ENCODE measurements at places on chromosomes 4 and X. TPM values are rescaled to one million over a fixed set of nuclear protein-coding genes. Genes with fewer than 3 reads are reported as not detected.

N4BP2 gene
- 14.7 TPM for total RNA-seq

DNA sequence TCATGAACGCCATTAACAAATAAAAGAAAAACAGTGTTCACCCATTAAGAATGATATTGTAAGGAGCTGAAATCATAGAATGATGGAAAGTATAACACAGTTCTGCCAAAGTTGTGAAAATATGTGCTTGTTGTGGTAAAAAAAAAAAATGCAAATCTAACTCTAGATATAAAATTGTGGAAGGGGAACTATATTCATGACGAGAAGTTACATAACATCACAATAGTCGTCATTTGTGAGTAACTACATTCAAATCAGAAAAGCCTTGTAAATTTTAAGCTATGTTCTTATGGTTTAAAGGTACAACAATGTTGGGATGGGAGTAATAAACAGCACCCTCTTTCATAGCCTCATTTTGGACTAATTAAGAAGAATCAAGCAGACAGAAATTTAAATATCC lies 57.6 kb upstream of the PRDM8 start:
- no peaks in the 10 kb centered on the region for H3K4me1 ChIP-seq
- H3K27me3 ChIP-seq: no peaks in the 10 kb centered on the region
- no peaks in the 10 kb centered on the region for H3K36me3 ChIP-seq

GRCh38 chrX:100645106-100645505 lies 1.1 kb downstream of the SRPX2 start:
- H3K36me3 ChIP-seq: no peaks in the 10 kb centered on the region
- no peaks in the 10 kb centered on the region for H3K27me3 ChIP-seq
- no peak for DNase-seq

UXT gene
- total RNA-seq: 75.5 TPM

DNA sequence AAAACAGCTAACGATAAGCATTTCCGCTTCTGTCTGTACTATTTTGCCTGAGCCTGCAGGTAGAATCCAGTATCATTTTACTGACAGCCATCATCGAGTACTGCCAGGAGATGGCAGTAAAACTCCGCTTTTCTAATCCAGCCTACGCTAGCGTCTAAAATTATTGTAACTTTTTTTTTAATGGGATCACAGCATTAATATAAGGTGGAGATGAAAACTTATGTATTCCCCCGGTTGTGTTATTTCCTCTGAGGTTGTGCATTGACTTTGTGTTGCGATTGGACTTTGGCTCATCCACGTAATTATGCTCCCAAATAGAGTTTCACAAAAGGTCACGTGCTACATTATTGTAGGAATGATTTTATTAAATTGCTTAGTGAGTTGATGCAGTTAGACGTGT lies 248.1 kb downstream of the C4orf33 start:
- no peak overlapping the region for H3K27ac ChIP-seq
- no peak for DNase-seq
- no peaks in the 10 kb centered on the region for H3K4me1 ChIP-seq
- H3K4me3 ChIP-seq: no peak overlapping the region

GATA1 gene
- not detected for total RNA-seq

All from prostate gland (tissue), 2 donors.